ENCODE measurements at places on chromosomes 1 and 21.

GRCh38 chr21:46153247-46154154 is 1.9 kb downstream of the FTCD start:
- DNase-seq, result peak; percentile 58

GRCh38 chr1:23247276-23247675 is 30.0 kb upstream of the HTR1D start:
- DNase-seq, result no peak

DNA sequence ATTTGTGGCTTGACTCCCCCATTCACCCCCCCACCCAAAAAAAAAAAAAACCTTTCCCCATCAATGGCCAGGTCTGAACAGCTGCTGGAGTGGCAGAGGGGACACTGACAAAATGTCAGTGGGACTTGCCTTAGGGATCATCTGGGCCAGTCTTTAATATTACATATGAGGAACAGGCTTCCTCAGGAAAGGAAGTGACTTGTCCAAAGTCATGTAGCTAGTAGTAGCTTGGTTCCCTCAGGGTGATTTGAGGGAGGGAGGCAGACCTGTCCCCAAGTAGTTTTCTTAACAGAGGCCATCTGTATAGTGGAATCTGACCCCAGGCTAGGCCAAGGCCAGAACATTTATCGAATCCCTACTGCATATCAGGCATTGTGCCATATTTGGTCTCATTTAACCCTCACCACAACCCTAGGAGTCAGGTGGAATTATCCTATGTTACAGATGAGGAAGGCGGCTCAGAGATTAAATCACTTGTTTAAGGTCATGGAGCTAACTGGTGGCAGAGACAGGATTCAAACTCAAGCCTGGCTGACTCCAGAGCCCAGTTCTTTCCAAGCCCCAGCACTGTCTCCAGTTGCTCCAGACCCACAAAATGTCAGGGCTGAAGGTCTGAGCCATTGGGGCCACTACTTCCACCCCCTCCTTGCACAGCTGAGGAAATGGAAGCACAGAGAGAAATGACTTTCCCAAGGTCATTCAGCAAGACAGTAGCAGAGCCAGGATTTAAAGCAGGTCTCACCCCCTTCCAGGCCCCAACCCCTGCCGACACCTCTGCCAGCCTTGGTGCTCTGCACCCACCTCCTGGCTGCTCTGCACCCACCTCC is 10.4 kb downstream of the ZBTB7B start:
- DNase-seq, result no peak

- no peak for DNase-seq
These were observed 722 bp upstream of the SLC19A2 start for GRCh38 chr1:169486281-169487051.

GRCh38 chr1:26404641-26405040 is 6.0 kb upstream of the LIN28A start:
- DNase-seq, result no peak

DNA sequence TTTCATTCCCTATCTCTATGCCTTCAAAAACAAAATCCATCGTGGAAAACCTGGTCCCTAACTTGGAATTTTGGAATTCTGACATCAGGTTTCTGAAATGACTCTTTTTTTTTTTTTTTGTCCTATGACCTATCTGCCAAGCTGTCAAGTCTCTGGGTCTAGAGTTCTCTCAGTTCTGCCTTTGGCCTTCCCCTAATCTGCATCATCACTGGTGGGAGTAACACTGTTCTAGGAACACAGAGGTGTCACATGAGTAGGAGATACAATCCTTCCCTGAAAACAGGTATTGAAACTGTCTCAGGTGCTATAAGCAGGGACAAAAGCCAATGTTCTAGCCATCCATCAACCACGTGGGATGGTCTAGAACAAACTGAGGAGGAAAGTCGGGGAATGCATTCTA is 142.0 kb upstream of the ATP1B1 start:
- DNase-seq, result no peak

GRCh38 chr1:43880604-43881003 is 53.0 kb upstream of the ARTN start:
- no peak for DNase-seq

DNA sequence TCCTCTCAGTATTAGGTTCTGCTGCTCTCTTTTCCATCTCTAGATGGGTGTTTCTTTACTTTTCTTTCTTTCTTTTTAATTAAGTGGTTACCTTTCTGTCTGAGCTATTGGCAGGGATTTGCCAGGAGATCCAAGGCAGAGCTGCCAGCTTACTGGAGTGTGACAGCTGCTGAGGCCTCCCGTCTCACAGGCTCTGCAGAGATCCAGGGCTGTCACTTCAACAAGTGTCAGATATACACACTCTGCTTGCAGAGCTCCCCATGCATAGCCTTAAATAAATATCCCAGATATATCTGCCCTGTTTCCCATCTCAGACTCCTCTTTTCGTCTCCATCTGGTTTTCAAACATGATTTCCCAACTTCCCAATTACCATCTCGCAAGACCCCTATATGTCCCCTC is 124.3 kb downstream of the NOS1AP start:
- no peak for DNase-seq

DNA sequence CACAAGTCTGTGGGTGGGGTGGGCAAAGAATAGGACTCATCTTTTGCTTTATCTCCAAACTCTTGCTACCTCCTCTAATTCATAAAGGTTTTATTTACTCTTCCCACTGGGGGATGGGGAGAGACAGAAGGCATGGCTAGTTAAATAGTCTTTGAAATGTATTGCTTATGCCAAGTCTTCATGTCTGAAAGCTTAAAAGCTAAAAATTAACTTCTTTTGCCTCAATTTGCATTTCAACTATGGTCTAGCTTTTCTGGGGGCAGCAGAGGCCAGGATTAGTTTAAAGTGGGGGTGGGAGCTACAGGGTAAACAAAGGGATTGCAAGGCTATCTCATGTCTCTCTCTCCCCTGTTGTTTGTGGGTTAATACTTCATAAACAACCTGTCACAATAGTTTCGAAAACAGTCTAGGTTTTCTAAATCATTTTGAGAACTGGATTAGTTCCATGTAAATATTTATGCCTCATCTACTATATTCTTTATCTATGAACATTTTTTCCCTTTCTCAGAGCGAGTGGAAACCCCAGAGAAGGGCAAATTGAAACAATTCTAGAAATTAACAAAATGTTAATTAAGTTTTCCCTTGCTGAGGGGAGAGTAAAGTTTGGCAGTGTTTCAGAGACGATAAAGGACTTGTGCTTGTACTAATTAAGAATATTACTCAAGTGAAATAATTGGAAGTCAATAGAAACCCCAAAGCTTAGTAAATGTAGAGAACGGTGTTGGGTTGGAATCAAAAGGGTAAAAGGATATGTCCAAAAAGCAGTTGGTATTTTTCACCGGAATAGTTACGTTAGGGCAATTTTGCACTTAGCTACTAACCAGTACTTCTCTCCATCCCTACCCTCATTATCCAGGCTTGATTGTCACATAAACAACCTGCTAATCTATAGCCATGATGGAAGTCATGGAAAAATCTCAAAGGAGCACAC is 182.2 kb downstream of the GIPC2 start:
- no peak for DNase-seq

DNA sequence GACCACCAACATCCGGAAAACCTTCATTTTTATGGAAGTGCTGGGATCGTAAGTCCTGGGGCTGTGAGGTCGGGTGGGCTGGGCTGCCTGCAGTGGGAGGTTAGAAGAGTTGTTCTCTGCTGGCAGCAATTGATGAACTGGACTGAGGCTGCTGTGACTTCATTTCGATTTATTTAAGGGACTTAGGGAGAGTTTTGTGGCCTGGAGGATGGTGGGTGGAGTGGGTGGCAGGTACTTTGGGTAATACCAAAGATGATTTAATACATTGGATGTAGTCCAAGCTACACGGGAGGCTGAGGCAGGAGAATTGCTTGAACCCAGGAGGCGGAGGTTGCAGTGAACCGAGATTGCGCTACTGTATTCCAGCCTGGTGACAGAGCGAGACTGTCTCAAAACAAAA is 11.5 kb downstream of the CAMK1G start:
- DNase-seq, result no peak

DNA sequence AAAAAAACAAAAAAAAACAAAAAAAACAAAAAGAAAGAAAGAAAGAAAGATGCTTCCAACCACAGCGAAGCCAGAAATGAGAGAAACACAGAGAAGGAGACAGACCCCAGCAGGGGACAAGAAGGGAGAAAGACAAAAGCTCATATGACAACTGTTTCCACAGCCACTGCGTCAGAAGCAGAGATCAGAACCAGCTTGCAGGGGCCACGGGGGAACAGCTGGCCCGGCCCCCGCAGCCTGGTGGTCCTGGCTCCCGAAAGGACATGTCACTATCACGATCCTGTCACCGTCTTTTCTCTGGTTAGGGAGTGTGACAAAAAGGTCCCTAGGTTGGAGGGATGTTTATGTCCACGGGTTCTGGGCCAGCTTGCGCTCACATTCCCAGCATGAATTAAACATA is 60.7 kb downstream of the ACOT7 start:
- DNase-seq, result no peak
